ENCODE measurements at places on chromosomes 16 and 17.
A peak's percentile ranks its signal among the peaks of the same experiment; 100 is the strongest.

GRCh38 chr17:51740531-51740930, 418.0 kb downstream of the CA10 start:
- DNase-seq = no peak

DNA sequence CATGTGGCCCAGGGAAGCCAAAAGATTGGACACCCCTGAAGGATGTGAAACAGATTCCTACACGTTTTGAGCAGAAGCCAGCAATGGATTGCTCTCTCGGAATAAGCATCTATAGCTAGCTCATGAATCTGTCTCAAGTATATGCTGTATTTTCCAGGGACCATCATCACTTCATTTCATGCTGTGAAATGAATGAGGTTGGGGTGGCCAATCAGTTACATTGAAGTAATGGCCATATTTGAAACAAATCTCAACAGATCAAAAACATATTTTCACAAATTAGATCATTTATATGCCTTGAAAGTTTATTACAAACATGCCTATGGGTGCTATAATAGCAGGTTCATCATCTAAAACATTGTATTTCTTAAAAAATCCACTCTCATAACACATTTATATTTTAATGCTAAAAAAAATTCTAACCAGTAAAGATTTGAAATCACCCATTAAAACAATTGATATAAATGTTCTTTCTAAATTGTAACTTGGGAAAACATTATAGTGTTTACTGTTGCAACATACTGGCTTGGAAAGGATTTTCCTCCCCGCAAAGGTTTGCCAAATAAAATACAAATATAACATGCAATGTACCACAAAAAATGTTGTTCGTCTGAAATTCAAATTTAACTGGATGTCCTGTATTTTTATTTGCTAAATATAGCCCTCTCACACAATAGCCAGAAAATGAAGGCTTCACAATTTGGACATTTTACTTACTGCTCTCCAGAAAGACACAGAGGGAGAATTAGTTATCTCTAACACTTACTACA, 743.6 kb downstream of the KCNJ2 start:
- no peak for DNase-seq

GRCh38 chr17:75845058-75845711, 981 bp upstream of the UNC13D start:
- DNase-seq = peak; percentile 36

GRCh38 chr17:37570527-37571093, 38.6 kb downstream of the SYNRG start:
- peak; percentile 8 for DNase-seq

DNA sequence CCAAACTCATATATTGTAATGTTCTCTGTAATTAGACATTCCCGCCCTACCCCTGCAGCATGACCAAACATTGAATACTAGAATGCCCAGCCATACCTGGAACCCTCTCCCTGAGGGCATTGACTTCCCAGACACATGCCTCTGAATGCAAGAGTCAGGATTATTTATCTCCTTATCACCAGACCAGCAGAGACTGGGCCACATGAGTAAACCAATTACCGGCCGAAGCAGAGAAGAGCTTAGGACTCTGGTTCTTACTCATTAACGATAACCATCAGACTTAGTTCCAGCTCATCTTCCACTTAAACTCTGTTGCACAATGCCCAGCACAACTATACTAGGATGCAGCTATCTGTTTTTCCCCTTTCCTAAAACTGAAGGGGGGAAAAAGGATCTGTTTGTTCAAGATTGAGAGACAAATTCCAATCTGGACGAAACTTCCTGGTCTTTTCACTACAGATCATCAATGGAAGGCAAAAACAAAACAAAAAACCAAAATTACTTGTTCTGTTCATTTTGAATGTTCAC, 88.2 kb upstream of the CORO6 start:
- DNase-seq = no peak

DNA sequence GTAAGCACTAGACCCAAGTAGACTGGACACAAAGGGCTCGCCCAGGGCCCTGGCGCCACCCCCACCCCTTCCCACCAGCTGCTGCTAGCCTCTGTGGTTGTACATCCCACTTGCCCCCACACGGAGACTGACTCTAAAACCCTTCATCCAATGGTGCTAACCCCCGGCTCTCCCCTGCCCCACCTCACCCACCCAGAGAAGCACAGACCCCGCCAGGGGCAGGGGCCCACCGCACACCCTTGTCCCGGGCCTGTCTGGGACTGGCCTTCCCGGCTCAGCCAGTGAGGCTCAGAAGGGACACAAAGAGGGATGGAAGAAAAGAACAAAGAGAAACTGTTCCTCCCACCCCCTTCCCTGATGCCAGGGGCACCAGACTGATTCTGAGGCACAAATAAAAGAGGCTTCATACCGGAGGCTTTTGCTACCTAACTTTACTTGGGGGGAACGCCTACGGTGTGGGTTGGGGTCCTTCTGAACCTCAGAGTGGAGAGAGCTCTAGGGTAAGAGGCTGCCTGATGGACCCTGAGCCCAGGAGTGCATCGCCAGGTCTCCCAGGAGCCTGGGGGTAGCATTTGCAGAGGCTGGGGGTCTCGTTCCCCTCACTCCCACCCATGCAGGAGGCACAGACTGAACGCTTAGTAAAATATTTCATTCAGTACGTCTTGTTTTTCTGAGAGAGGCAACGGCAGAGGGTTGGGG, 8.2 kb downstream of the CORO6 start:
- no peak for DNase-seq

DNA sequence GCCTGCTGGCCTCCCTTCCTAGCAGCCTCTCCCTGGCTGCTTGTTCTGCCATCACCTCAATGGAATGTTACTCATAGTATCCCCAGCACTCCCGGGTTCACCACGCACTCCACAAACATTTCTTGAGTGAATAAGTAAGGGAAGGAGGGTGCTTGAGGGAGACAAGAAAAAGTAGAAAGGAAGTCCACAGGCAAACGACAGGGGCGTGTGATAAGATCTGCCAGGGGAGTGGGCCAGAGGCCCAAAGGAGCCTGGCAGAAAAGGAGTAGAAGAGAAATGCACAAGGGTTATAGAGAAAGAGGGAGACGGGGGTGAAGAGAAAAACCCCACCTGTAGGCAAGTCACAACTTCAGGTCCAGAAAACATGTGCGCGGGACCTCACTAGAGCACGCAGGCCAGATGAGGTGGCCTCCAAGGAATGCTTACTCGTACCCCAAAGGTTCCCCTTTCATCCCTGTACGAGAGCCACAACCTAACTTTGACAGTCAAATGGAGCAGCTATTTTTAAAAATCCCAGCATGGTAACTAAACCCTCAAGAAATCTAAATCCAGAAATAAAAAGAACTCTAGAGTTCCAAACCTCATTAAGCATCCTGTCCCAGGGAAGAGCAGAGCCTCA, 6.6 kb downstream of the ZDHHC7 start:
- DNase-seq = no peak

DNA sequence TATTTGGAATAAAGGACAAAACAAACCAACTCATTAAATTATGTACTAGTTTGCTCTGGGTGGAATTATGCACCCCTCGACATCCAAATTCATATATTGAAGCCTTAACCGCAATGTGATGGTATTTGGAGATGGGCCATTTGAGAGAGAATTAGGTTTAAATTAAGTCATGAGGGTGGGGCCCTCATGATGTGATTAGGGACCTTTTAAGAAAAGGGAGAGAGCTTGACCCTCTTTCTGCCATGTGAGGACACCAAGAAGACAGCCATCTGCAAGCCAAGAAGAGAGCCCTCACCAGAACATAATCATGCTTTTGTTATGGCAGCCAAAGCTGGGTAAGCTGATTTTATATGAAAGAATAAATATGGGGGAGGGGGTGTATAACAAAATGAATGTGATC, 2.0 kb downstream of the C16orf87 start:
- no peak for DNase-seq

- peak; percentile 92 for DNase-seq
Observed at GRCh38 chr17:41918314-41919164, at the start of gene ACLY. TSS of gene ACLY (minus strand) at chr17:41918951. CDS start at chr17:41913873, 5,078 bp downstream.

Measured in central memory CD4-positive, alpha-beta T cell (primary cell).